8988T (cell line): ENCODE measurements at places on chromosomes 2 and 18.

GRCh38 chr2:84844141-84844540 lies 36.7 kb downstream of the TRABD2A start:
- no peak for DNase-seq

DNA sequence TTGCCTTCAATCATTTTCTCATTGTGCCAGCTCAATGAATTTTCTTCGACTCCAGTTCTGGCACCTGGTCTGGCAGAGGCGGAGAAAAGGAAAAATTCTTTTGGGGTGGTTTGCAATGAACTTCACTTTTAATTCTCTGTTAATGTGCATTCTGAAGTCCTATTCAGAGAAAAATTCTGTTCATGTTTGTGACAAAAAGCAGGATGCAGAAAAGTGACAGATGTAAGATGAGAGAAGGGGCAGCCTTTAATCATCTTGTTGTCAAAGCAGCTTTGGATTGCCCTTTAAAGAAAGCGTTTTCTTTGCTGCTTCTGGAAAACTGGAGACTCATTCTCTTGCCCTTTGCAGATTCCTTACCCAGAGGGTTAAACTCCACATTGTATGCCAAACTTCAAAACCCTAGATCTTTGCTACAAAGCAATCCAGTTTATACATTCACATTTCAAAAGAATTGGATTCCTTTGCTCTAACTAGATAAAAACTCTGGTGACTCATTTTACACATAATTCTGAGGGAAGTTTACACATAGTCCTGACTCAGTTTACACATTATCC lies 94.6 kb upstream of the CAVIN2 start:
- no peak for DNase-seq

- no peak for DNase-seq
These were observed 55.7 kb downstream of the DNMT3A start for GRCh38 chr2:25286025-25286400.

DNA sequence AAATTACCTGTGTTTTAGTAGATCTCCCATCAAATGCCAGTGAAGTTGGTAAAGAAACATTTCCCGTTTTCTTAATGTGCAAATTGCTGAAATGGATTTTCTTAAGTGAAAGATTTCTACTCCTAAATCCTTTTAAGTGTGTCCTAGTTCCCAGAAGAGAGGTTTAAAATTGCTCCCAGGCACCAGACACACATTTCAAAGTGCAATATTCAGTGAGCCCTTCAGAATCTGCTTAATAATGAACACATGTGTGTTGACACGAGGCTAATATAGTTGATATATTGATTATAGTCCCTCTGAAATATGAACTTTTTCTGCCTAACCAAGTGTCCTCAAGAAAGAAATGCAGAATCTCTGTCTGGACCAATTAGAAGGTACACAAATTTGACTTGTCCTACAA lies 861.7 kb upstream of the CNTNAP5 start:
- no peak for DNase-seq

GRCh38 chr2:184215745-184216144 lies 382.6 kb upstream of the ZNF804A start:
- no peak for DNase-seq

DNA sequence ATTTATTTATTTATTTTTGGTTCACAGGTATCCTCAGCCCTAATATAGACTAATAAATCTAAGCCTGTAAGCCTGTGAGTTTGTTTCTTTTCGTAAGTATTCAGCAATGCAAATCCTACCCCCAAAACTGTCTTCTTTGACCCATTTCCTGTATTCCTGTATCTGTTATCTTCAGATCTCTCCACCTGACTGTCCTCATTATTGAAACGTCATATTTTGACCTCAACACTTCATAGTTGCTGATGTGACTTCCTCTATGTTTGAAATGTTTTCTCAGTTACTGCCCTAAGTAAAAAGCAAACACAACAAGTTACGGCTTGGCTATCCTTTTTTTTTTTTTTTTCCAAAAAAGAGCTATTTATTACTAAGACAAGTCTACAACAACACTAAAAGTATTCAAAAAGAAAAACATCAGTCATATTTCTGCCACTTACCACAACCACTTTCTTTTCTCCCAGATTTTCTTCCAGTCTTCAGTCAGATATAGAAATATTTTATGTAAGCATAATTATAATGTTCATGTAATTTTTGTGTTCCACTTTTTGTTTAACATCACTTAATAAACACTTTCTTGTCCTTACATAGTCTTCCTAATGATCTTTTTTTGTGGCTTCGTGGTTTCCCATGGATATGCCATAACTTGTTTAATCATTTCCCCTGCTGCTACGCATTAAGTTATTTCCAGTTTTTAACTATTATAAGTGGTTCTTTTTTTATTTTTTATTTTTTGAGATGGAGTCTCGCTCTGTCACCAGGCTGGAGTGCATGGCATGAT lies 45.0 kb upstream of the EML4 start:
- DNase-seq: no peak

DNA sequence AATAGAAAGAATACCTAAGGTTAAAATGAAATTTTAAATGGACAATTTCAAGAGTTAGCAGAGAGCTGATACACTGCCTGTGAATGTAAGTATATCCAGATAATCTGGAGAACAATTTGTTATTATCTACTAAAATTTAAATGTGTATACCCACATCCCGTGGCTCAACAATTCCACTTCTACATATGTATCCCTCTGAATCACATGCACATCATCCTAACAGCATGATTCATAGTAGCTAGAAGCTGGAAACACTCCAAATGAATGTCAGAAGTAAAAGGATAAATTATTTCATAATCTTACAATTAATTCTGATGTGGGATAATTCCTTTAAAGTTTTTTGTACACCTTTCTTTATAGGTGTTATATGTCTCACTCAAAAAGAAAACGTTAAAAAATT lies 87.9 kb downstream of the CNTNAP5 start:
- no peak for DNase-seq

DNA sequence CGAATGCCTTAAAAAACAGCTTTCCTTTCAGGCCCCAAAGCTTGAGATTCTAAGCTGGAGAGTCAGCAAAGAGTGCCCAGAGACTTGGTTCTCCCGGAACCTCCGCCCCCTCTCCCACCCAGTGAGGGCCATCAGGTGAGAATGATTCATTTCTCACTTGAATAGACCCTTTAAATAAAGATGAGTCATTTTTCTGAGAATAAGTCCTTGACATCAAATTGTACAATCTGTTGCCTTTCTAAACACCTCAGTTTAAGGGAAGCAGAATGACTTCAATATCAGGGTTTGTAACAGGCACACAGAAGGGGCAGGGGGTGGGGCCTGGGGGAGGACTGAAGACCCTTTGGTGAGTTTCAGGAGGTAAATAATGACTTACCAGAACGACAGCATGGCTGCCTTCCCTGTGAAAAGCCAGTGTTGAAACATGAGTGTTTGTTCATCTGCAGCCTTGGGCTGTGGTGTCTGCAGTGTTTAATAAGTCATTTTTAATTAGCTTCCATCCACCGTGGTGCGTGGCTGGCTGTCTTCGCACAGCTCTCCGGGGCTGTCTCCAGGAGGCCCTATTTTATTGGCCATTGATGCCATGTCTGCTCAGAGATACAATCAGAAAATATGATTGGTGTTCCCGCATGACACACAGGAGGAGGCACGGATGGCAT lies 134.9 kb upstream of the ZNF236 start:
- DNase-seq: no peak
